Fibroblast of pulmonary artery (primary cell): ENCODE measurements at places on chromosomes 5 and 9.

DNA sequence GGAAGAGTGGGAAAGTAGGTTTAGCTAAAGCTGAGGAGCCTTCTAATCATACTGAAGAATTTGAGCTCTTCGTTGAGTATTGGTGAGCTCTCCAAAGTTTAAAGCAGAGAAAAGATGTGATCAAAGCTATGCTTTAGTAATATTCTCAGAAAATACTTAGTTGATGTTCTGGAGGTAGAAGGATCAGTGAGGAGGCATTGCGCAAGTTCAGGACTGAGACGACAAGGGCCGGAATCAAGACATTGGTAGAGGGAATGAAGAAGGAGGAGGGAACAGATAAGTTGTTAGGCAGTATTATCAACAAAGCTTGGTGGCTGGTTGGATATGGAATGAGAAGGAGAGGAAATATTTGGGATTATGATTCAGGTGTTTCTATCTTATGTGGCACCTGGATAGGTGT is 7.1 kb downstream of the CAVIN4 start:
- DNase-seq: no peak

DNA sequence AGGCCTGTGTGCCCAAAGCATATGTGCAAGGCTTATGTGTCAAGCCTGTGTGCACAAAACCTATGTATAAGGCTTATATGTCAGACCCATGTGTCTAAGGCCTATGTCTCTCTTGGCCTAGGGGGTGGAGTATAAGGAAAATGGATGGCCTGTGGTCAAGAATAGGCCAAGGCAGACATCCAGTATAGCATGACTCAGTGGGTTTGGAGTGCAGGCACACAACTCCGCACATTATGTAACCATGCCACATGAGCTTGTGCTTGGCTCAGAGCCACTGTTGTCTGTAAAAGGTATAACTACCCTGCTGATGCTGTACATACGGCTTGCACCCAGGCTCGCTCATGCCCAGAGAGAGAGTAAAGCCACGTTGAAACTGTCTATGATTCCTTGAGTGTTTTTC is 626.4 kb upstream of the NUDT12 start:
- DNase-seq: peak; percentile 64

GRCh38 chr9:78682216-78682615 is 385.3 kb downstream of the PSAT1 start:
- DNase-seq: peak; percentile 22

DNA sequence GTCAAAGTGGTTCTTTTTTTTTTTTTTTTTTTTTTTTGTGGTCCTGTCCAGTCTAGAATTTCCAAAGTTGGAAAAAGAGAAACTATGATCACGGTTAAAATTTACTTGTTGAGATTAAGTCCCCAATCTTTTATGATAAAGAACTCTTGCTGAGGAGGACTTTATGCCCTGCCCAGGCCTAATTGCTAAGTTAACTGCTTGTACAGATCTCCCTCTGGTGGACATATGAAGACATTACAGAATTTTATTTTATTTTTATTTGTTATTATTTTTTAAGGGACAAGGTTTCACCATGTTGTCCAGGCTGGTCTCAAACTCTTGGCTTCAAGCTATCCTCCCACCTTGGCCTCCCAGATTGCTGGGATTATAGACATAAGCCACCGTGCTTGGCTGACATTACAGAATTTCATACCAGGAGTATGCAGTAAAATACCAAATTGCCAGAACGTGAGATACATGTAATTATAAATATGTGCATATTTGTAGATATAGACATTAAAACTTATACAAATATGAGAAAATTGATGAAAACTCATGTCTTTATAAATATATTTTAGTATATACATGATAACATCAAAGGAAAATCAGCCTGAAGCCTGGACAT is 91.2 kb downstream of the RFK start:
- DNase-seq: peak; percentile 80

GRCh38 chr5:90866915-90867731 is 308.5 kb downstream of the ADGRV1 start:
- peak; percentile 49 for DNase-seq

DNA sequence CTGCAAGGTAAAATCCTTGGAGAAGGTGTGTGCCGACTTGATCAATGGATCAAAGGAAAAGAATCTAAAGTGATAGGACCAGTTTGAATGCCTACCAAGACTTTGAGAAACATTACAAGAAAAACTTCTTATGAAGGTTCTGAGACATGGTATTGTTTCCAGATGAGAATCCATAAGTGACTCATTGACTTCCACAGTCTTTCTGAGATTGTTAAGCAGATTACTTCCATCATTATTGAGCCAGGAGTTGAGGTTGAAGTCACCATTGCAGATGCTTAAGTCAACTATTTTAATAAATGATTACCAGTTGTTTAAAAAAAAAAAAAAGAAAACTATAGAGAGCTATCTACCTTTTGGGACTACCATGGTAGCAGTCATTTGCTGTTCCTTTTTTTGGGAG is 7.0 kb downstream of the LNPEP start:
- DNase-seq: no peak

- DNase-seq: peak; percentile 61
Measured at GRCh38 chr5:35202319-35203111, 27.8 kb downstream of the PRLR start.

GRCh38 chr9:119255116-119255515 is 114.1 kb downstream of the BRINP1 start:
- DNase-seq: no peak

GRCh38 chr5:95048628-95049027 is 236.3 kb downstream of the MCTP1 start:
- no peak for DNase-seq

DNA sequence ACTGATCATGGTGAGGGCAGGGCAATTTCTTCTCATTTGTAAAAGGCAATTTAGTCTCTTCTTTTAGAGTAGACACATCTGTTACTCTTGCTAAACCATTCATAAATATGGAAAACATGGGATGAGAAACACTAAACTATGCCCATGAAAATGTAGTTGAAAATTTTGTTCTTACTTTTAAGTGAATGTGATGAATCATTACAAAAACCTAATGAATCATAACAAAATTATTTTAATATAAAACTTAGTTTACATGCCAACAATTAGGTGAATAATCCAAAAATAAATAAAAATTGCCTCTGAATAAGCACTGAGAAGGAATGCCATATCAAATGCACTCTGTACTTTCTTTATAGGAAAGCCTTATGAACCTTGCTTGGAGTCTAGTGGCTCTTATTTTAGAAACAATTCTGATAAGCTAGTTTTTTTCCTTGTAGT is 297.7 kb upstream of the EFNA5 start:
- DNase-seq: no peak

- DNase-seq: peak; percentile 50
Measured at GRCh38 chr5:143054480-143054941, 284.3 kb downstream of the ARHGAP26 start.

- no peak for DNase-seq
Measured at GRCh38 chr5:158463188-158463587, 604.2 kb upstream of the CLINT1 start.

GRCh38 chr5:139287890-139288635 is 5.5 kb upstream of the MATR3 start:
- DNase-seq: peak; percentile 24

- no peak for DNase-seq
Measured at GRCh38 chr5:61299261-61299681, 32.8 kb upstream of the ZSWIM6 start.

DNA sequence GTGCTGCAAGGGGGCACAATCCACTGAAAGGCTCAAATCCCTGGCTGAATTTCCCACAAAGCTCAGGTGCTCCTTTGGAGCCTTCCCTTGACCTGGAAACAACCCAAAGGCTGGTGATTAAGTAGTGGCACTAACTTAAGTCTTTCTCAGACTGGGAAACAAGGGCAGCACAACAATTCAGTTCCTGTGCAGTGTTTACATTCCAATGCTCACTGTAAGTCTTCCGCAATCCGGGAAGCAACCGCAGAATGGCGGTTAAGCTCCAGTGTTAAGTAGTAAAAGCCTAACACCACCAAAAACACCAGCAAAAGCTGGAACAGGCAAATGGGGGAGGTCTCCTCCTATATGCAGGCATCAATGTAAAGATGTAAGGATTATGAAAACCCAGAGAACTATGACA is 117.2 kb downstream of the TRPM3 start:
- no peak for DNase-seq

GRCh38 chr5:15914638-15915037 is 265.0 kb downstream of the MARCHF11 start:
- DNase-seq: peak; percentile 14

DNA sequence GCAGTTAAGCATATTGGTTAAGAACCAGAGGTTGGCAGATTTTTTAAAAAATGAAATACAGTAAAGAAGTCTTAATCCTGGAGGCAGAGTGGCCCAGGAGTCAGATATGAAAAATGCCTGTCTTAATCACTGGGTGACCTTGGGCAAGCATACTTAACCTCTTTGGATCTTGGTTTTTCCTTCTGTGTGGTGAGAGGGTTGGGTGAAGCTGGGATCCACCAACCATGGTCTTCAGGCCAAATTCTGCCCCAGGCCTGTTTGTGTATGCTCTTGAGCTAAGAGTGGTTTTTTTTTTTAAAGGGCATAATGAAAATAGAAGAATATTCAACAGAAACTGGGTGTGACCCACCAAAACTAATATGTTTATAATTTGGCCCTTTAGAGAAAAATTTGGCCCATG is 20.0 kb upstream of the TEX48 start:
- DNase-seq: no peak

DNA sequence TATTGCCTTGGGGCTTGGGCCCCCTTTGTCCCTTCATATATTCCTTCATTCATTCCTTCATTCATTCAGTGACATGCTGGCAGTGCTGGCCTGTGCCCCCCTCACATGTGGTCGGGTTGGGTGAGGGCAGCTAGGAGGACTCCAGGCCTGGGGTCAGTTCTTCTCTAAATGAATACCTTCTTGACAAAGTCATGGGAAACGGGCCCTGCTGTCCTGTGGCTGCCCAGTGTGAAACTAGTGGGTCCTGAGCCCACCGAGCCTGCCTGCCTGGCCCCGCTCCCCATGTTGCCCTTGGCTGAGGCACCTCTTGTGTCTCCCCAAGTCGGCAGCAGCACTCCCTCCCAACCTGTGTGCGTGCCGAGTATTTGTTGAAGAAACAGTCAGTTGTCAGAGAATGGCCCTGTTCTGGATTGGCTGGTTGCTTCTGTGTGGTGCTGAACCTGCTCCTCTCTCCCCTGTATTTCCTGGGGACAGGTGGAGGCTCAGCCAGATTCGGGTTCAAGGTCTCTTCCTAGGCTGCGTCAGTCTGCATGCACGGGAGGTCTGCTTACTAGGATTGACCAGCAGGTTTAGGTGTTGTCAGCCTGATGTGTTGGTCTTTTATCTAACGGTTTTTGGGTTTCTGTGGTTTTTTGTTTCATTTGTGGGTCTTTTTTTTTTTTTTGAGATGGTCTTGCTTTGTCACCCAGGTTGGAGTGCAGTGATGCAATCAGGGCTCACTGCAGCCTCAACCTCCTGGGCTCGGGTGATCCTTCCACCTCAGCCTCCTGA is 3.0 kb upstream of the CEL start:
- no peak for DNase-seq

DNA sequence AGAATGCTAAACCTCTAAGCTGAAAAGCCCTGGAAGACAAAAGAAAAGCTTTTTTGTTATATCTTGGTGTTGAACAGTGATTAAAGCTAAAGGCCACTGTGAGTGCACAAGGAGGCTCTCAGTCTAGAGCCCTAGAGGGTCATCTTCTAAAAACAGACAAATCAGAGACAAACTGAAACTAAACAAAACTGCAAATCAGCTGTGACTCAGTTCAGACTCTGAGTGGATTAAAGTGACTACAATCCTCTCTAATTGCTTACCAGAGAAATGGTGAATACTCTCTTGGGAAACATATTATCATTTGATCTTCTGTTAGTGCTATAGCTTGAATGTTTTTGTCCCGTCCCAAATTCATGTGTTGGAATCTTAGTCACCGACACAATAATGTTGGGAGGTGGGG is 491.9 kb downstream of the CDH18 start:
- no peak for DNase-seq

DNA sequence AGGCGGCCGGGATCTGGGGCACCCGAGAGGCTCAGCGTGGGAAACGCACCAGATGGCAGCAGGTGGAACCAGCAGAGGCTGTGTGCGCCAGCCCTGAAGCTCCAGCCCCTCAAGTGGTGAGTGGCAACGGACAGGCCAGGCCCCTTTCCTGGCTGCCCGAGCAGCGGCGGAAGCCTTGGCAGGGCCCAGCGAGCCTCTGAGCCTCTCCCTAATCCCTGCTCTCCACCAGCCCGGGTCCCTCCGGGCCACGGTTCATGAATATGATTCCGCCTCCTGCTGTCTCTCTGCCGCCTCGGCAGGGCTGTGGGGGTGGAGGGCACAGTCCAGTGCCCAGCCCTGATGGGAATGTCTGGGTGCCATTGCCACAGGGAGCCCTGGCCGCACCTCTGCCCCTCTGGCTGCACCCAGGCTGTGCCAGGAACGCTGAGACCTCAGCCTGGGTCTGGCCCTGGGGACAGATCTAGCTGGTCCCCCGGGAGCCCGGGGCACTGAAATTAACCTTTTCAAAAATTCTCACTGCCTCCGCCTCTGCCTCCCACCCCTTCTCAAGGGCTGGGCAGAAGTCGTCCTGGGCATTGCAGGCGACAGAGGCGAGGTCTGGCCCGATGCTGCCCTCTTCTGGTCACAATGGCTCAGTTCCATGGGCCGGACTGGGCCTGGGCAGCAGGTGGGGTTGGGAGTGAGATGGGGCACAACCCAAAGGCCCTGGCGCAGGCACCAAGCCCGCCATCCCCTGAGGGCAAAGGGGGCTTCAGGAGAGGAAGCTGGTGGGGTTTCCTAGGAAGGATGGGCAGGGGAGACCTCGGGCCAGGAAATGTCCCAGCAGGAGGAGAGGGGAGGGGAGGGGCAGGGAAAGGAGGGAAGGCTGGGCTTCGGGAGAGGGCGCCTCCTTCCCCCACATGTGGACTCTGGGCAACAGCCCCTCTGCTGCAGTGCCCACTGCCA is 20.3 kb downstream of the CCDC187 start:
- DNase-seq: peak; percentile 73

- peak; percentile 89 for DNase-seq
Measured at GRCh38 chr5:56176155-56176798, 56.9 kb downstream of the ANKRD55 start.

DNA sequence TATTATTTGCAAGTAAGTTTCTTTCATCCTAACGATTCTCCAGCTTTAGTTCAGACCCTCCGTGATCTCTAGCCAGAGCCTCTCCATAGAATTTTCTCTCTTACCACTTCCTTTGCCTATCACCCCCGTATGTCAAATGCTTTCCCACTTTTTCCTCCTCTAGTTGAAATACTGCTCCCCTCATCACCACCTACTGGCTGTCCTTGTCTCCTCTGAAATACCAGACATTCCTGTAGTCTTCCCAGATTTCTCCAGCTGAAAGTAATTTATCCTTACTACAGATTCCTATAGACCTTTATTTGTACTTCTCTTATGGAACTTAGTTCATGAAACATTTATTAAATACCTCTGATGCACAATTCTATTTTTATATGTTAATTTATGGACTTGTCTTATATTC is 36.0 kb upstream of the GLIPR2 start:
- DNase-seq: peak; percentile 37

- DNase-seq: no peak
Measured at GRCh38 chr5:60492958-60493357, 207.0 kb downstream of the DEPDC1B start.

- DNase-seq: peak; percentile 95
Measured at GRCh38 chr9:75001719-75002421, 26.2 kb downstream of the CARNMT1 start.
